ENCODE measurements at places on chromosomes 16 and 17.

- DNase-seq: no peak
Observed at GRCh38 chr17:60149691-60150582, at the start of gene CA4. TSS of gene CA4 (plus strand) at chr17:60149973. CDS start at chr17:60150035, 62 bp downstream.

DNA sequence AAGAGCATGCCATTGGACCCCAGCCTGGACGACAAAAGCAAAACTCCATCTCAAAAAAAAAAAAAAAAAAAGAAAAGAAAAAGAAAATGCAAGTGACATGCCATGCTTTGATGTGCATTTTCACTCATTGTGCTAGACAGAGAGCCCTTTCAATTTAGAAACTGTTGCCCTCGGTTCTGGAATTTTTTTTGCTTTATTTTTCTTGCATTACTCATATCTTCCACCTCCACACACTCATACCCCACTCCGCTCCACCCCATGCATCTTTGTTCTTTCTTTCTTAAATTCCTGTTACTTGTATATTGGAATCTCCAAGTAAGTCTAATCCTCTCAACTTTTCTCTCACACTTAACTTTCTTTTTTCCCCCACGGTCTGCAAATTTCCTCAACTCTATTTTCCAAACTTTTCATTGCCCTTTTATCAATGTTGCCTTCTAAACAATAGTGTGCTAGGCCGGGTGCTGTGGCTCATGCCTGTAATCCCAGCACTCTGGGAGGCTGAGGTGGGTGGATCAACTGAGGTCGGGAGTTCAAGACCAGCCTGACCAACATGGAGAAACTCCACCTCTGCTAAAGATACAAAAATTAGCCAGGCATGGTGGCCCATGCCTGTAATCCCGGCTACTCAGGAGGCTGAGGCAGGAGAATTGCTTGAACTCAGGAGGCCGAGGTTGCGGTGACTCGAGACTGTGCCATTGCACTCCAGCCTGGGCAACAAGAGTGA, 16.8 kb upstream of the SUZ12 start:
- DNase-seq: peak; percentile 34

- no peak for DNase-seq
Observed at GRCh38 chr17:17789410-17789809, 47.4 kb downstream of the SREBF1 start.

DNA sequence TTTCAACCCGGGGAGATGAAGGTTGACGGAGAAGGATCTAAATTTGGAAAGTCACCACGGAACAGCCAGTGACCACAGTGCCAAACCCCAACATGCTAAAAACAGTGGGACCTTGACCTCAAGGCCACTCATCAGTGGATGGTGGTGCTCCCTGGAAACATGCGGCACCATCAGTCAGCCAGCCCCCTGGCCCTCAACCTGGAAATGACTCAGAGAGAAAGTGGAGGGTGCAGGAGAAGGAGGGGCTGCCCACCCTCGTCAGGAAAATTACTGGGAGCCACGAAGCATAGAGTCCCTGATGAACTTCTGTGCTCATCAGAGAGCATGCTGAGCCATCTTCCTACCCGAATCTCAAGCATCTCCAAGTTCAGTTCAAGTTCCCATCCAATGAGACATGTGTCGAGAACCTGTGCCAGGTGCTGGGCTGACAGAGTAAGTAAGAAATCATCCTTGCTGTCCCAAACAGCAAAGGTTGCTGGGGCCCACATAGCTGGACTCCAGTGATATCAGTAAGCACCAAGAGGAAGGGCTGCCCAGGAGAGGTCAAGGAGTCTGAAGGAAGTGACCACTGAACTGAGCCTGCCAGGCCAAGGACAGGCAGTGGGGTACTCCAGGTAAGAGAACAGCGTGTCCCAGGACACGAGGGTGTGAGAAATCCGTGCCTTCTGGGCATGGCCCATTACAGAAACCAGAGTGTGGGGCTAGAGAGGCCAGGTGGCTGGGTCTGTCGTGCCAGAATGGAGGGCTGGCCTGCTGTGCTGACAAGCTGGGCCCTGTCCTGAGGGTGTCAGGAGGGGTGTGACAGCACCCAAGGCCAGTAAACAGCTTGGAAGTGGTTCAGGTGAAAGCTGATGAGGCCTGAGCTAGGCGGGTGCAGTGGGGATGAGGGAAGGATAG, 5.2 kb downstream of the PECAM1 start:
- DNase-seq: peak; percentile 15

- DNase-seq: no peak
Observed at GRCh38 chr17:50833510-50834428, 1.6 kb upstream of the WFIKKN2 start.

GRCh38 chr17:5631958-5632590, 47.8 kb upstream of the NLRP1 start:
- DNase-seq: no peak

GRCh38 chr16:47872225-47872624, 283.6 kb downstream of the ABCC12 start:
- DNase-seq: no peak

DNA sequence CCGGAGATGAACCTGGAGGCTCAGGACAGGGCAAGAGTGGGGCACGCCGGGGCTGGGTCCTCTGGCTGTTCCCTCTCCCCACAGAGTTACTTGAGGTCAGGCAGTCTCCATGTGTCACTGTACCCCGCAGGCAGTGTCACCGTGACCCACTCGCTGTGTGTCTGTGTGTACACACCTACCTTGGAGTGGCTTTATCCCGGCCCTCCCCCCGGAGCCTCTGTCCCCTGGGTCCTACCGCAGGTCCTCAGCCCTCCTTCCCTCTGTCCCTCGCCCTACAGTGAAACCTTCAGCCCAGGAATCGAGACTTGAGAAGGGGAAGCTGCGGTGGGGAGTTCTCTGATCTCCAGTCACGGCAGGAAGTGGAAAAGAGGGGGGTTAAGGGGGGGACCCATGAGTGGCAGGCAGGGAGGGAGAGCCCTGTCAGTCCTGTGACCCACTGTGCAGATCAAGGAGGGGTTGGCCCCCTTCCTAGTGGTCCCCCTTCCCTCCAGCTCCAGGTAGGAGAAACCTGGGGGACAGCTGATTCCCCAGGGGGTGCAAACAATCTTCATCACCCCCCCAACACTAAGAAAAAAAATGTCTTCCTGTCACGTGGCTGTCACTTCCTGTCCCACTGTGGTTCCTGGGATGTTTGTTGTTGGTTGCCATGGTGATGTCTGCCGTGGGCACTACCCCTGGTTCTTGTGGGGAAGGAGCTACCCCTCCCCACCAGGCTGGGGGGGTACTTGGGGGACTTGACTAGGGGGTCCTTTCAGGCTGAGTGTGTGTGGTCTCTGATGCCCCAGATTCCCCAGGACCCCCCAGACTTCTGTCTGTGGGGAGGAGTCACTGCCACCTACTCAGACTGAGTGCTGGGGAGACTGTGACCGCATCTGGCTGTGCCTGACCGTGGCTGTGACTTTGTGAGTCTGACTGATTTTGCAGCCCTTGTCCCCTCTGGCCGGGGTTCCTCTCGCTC, 13.7 kb downstream of the RARA start:
- no peak for DNase-seq

GRCh38 chr17:10169290-10169689, 29.1 kb downstream of the GAS7 start:
- no peak for DNase-seq

DNA sequence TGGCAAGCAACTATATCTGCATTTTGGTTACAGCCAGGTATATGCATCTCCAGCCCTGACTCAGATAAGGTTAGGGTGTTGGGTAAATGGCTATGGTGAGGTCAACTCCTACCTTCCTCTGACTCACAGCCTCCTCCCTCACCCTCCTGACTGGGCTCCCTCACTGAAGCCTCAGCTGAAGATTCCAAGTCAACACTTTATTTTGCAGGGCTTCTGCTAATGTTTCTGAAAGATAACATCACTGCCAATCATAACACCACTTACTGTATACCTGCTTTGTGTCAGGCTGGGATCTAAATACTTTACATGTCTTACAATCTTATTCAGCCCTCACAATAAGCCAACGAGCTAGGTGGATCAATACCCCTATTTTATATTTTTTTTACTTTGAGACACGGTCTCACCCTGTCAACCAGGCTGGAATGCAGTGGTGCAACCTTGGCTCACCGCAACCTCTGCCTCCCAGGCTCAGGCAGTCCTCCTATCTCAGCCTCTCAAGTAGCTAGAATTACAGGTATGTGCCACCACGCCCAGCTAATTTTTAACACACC, 47.8 kb upstream of the GCSH start:
- DNase-seq: no peak

DNA sequence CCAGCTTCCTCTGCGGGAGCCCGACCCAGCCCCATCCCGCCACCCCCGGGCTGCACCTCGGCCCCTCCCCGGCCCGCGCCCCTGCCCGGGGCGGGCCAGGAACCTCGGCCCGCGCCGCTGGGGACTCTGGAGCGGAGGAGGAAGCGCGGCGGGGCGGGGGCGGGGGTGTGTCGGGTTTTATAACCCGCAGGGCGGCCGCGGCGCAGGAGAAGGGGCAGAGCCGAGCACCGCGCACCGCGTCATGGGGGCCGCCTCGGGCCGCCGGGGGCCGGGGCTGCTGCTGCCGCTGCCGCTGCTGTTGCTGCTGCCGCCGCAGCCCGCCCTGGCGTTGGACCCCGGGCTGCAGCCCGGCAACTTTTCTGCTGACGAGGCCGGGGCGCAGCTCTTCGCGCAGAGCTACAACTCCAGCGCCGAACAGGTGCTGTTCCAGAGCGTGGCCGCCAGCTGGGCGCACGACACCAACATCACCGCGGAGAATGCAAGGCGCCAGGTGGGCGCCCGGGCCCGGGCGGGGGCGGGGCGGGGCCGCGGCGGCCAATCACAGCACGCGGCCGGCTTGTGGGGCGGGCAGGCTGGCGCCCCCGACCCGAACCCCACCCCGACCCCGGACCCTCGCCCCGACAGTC, at the start of gene ACE:
TSS of gene ACE (plus strand) at position 208 of the 626 bp plus-strand sequence. CDS start at position 242, 34 bp downstream.
- DNase-seq: no peak

- DNase-seq: no peak
Observed at GRCh38 chr17:9242497-9242881, 221.2 kb downstream of the NTN1 start.

DNA sequence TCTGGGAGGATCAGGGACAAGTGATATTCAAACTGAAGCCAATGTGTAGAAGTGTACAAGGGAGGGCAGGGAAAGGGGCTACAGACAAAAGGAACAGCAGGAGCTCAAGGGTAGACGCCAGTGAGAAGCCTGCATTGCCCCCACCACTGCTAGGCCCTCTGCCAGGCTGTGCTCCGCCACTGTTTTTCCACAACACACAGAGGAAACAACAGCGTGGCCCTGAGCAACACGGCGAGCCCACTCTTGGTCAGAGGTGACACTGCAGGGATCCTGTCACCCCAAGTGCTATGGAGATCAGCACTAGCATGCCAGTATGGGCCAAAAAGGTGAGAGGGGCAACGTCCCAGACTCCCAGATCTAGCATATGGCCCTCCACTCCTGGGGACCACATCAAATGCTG, 23.4 kb downstream of the MYO18A start:
- no peak for DNase-seq

DNA sequence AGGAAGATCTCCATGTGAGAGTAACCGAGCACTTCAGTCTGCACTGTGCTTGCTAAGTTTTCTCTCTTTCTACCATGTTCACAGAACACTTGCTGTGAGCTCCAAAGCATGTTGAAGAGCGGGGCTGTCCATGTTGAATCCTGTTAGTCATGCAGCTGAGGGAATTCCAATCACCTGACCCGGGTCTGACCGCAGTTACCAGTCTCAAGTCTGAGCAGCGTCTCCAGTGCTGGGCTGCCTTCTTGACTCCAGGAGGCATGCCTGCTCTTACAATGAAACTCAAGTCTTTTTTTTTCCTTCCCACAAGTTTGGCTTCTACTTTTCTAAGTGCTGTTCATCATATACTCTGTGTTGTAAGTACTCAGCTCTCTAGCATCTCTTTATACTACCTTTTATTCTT, 44.3 kb downstream of the HOXB1 start:
- peak; percentile 98 for DNase-seq

GRCh38 chr17:1000597-1001461, 3.9 kb downstream of the TIMM22 start:
- no peak for DNase-seq

- no peak for DNase-seq
Observed at GRCh38 chr16:89026121-89026612, 49.2 kb upstream of the CBFA2T3 start.

- no peak for DNase-seq
Observed at GRCh38 chr17:67375716-67376115, 1.4 kb upstream of the PITPNC1 start.

DNA sequence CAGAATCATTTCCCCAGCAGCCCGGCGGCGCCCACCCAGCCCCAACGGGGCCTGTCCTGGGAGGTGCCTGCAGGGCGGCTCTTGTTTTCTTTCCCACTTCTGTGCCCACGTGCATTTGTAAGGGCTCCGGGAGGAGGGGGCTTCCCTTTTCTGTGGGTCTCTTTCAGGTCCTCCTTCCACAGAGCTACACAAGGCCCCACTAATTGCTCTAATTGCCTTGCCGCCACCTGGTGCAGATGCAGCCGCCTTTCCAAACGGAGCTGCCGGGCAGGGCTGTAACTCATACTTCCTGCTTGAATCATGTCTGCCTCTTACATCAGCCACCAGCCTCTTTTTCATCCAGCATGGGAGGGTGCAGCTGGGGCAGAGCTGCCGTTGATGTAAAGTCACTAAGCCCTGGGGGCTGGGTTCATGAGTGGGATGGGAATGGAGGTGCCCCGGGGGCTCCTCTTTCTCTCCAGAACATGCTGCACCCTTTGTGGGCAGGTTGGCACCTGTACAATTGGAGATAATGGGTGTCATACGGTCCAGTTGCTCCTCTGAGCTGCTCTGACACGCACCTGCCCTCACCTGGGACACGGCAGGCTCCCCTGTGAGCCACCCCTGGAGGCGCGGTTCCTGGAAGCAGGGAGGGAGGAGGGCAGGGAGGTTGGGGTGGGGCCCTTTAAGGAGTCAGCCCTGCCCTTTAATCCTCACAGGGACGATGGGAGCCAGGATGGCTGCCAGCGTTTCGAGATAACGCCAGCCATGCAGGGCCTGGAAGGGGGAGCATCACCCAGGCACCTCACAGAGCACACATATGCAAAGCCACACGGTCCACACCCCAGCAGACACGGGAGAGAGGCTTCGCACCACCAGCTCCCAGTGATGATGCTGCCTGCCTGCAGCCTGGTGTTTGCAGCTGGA, 41.1 kb upstream of the KLHDC4 start:
- peak; percentile 78 for DNase-seq

DNA sequence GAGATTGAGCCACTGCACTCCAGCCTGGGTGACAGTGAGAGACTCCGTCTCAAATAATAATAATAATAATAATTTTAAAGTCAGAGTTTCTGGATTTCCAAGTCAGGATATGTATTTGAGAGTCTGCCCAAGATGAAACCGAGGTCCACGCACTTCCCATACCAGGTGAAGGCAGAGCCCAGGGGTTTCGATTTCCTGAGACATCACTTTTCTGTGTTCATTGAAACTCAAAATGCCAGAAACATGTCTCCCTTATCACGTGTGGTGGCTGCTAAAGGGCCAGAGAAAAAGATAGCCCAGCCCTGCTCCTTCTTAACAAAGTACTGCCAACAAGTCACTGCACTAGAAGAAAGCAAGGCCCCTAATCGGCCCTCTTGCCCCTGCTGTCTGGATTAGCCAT, 9.8 kb upstream of the RNF157 start:
- DNase-seq: no peak

DNA sequence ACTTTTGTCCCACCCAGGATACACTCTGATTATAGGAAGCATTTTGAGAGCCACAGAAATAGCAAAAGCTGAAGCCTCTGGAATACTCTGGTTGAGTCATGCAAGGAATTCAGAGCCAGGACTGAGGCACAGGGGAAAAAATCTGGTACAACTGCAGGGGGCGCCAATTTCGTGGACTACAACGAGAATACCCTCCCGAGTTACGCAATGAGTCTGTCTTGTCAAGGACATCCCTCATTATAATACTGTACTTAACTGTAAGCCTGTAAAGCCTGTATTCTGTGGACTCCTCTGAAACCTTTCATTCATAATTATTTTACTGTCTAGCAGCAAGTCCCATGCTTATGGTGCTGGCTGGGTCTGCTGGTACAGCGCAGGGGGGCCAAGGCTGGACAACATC, 7.8 kb downstream of the HOXB1 start:
- DNase-seq: no peak
